GM12878 (cell line): ENCODE measurements at places on chromosomes 7 and 10.

DNA sequence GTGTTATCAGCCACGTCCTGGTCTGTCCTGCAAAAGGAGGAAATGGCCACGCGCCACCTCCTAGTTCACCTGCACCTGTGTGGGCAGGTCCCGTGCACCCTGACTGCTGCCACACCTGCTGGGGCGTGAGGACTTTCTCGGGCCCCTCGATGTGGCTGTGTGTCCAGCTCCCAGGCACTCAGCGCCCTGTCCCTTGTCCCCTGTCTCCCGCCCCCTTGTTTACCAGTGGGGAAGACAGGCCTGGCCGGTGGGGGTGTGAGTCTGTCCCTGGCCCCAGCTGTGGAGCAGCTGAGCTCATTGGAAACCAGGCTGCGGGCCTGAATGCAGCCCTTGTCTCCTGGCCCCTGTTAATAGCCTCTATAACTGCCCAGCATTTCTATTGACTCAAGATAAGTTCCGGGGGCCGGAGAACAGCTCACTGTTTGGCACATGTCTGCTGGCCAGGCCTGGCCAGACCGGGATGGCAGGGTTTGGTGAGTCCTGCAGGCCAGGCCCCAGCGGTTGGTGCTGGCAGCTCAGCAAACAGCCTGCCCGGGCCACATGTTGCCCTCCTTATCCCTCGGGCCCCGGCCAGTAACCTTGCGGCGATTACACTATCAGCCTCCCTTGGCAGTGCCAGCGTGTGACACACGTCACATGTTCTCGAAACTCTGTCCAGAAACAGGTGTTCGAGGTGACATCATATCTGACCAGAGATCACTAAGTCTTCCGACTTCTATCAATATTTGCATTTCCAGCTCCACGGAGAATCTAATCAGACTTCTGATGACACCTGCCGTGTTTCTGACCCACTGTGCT, 52.1 kb downstream of the FOXL3 start:
- no peak for DNase-seq

GRCh38 chr10:79274279-79275104, 72.8 kb upstream of the PPIF start:
- no peak for DNase-seq

DNA sequence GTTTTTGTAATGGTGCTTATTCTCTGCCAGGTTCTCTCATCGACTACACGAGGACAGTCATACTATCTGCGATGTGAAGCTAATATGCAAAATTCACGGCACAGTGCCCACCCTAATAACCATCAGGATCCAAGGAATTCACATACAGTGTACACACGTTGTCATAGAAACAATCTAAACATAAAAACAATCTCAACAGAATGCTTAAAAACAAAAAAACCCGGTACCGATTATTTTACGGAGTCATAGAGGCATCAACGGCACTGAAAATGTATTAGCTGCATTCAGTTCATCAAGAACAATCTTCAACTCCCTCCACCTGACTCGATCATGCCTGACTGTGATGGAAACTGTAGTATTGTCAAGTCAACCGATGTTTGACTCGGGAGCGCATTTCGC, 628 bp downstream of the MRPS33 start:
- no peak for DNase-seq

DNA sequence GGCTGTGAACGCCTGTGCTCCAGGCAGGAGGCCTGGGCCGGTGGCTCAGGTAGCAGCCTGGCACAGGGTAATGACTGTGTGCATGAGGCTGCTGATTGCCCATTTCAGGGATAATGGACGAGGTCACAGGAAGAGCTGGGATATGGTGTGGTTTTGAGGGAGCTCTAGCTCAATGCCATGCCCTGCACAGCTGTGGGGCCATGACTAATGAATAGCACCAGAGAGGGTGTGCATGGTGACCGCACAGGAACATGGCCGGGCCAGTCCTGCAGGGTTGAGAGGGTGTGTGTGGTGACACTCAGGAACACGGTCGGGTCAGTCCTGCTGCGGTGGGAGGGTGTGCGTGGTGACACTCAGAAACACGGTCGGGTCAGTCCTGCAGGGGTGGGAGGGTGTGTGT, 21.8 kb downstream of the NKX6-2 start:
- no peak for DNase-seq

DNA sequence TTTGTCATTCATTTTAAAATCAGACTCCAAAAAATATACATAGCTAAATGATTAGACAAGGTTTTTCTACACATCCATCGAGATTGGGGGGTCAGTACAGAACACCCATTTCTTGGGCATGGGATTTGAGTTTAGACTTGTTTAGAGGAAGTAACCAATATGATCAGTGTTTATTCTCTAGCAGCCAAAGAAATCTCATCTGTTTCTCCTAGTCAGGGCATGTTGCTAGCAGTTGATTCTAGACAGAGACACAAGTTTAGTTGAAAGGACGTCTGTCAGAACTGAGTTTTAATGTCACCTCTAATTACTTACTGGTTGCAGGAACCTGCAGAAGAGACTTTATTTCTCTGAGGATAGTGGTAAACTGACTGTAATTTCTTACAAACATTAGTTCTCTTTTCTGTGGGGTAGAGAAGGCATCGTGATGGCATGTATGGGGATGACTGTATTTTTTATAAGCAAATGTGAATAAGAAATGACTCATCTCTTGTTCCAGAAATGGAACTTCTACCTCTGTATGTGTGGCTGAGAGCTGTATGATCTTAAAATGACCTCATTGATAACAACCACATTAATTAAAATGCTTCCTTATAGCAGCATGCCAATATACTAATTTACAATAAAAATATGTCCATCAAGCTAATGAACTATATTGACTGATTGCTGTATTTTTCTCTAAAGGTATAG, 30.6 kb upstream of the RHOBTB1 start:
- no peak for DNase-seq
